ENCODE measurements at places on chromosomes 1 and 21.

DNA sequence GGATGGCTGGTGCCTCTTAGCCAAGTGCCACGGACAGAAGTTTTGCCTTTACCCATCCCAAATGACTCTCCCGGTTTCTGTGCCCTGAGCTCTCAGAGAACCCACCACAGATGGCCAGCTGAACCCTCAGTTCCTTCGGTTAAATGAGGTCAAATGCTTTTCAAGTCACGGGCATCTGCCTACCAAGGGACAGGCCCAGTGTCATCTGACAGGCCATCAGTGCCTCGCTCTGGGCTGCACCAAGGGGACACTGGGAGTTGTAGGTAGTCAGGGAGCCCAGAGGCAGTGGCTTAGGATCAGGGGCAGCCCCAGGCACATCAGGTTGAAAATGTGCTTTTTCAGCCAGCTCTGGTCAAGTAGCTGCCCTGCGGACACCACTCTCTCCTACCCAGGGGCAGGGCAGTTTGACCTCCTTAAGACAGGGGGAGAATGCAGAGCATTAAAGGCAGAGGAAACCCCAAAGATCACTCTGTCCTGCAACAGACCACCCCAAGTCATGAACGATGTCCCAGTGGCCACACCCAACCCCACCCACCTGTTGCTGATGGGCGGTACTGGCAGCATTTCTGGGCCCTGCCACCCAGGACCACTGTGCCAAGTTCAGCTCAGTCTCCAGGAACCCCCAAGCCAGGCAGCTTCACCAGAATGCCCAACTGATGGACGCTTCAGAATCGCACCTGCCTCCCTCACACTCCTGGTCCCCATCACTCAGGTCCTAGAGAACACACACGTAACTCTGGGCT, 60.7 kb downstream of the CASZ1 start:
- DNase-seq = no peak

- no peak for DNase-seq
Observed at GRCh38 chr1:38872401-38873026, 634 bp downstream of the MYCBP start.

DNA sequence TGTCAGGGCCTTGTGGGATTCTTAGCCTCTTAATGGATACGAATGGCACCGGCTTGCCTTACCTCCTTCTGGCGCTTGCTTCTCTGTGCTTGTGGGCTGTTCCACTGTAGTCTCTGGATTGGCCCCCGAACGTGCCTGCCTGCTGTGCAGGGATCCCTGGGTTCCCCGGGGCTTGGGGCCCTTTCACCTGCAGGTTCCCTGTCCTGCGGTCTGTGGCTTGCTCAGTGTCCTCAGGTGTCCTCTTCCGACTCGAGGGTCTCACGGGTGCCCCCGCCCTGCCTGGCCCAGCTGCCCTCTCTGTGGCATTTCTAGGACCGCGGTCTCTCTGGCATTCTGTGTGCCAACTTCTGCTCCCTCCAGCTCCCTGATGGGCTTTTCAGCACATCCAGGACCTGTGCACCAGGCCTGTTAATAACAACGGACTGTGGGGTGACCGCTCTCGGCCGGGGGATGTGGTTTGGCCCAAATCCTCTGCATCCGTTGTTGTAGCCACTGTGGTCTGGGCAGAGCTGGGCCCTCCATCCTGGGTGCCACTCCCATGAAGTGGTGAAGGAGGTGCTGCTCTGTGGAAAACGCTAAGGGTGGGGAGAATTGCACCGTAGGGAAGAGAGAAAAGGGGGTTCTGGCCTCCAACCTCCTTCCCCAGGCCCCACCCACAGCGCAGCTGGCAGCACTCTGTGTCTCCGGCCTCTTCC, 12.4 kb downstream of the COL18A1 start:
- DNase-seq = no peak

- DNase-seq = no peak
Observed at GRCh38 chr1:24709791-24710441, 35.3 kb upstream of the CLIC4 start.

GRCh38 chr1:27074175-27074780, 61.6 kb upstream of the TENT5B start:
- no peak for DNase-seq

DNA sequence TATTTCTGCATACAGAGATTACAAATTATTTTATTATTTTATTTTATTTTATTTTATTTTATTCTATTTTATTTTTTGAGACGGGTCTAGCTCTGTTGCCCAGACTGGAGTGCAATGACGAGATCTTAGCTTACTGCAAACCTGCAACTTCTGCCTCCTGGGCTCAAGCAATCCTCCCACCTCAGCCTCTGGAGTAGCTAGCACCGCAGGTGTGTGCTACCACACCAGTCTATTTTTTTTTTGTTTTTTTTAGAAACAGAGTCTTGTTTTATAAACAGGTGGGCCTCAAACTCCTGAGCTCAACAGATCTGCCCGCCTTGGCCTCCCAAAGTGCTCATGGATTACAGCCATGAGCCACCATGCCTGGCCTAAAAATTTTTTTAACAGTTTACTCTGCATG, 88.1 kb downstream of the PCP4 start:
- no peak for DNase-seq

Measured in non-pigmented ciliary epithelial cell (primary cell).